Stimulated activated CD8-positive, alpha-beta memory T cell treated with anti-CD3 and anti-CD28 coated beads, Interleukin-15, amount 100 ng/mL, for 4 hours (primary cell): ENCODE measurements at places on chromosomes 12 and 14.

- no peak for DNase-seq
Measured at GRCh38 chr12:4246116-4246515, 27.4 kb upstream of the CCND2 start.

GRCh38 chr14:44131861-44132260 lies 375.2 kb downstream of the FSCB start:
- no peak for DNase-seq

- DNase-seq: no peak
Measured at GRCh38 chr12:46472893-46473633, 100.5 kb upstream of the SLC38A2 start.

- DNase-seq: no peak
Measured at GRCh38 chr12:1534748-1535147, 59.6 kb downstream of the FBXL14 start.

- no peak for DNase-seq
Measured at GRCh38 chr12:83634726-83635267, 948.1 kb downstream of the TMTC2 start.

DNA sequence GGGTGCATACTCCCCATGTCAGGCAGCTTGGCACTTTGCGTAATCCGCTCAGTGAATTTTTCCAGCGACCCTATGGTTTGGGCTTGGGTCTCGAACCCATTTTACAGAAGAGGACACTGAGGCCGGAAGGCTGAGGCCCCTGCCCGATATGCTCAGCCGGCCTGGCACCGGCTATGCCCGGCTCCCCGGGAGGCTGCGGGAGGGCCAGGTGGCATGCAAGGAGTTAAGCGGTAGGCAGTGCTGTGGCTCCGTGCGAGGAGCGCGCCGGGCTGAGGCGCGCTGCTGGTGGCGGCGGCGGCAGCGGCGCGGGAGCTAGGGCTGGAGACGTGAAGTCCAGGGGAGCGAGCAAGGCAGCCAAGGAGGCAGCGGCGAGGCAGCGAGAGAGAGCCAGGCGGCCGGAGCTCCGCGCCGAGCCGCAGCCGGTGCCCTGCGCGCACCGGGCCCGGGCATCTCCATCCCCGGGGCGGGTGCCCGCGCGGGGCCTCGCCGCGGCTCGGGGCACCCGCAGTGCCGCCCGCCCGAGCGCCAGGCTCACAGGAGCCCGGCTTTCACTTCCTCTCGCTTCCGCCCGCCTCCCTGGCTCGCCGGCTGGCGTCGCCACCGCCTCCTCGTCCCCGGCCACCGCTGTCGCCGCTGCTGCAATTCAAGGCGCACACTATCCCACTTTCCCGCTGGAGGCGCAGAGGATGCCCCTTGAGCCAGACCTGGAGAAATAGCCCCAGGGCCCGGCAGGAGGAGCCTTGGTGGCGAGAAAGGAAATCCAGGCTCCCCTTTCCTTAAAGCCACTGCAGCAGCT lies at the start of gene WSCD2:
TSS of gene WSCD2 (plus strand) at position 272 of the 796 bp plus-strand sequence. CDS start 66,545 bp downstream, outside the sequence.
- no peak for DNase-seq

- no peak for DNase-seq
Measured at GRCh38 chr14:67420102-67420739, 8.3 kb upstream of the PLEK2 start.

DNA sequence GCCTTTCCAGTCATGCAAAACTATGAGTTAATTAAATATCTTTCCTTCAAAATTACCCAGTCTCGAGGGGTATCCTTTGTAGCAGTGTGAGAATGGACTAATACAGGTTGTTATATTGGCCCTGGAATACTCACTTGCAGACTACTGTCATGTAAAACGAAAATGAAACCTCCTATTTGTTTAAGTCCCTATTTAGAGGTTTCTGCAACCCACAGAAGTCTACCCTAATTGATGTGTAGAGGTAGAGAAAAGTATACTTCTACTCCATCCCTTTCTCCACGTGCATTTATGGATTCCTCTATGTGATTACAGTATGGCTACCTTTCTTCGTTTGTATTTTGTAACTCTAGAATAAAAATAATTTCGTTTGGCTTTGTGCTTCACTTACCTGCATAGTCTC lies 371.1 kb downstream of the FSCB start:
- no peak for DNase-seq

DNA sequence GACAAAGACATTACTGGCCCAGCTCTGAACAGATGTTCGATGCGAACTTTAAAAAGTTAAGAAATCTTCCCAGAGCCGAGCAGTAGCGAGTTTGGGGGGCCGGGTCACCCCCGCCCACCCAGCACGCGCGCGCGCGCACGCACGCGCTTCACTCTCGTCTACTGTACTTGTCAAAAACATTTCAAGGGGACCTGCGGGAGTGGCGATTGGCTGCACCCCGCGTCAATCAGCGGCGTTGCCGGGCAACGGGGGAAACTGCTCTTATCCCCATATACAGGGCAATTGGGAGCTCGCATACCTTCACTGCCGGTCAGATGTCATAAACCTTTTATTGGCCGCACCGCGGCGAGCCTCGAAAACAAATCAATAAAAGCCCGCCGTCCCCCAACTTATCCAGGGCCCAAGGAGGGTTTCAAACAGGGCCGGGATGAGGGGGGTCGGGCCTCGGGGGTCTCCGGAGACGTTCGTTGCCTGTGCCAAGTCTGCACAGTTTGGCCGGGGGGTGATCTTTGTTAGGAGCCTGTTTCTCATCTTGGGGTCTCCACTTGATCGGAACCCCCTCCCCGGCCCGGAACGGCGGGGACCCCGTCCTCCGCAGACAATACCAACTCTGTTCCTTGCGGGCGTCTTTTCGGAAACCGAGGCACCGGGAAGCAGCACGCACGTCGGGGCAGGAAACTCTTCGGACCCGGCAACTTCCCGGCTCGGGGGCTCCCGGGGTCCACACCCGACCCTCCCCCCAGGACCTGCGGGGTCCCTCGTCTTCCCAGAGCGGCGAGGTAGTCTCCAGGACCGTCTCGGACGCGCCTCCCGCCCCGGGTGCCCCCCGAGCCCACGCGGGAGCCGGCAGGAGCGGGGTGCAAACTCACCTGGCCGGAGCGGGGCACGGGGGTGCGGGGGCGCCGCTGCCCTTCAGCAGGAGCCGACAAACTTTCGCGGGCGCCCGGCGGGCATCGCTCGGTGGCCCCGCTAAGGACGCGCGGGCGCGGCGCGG lies 734 bp downstream of the FOXN3 start:
- peak; percentile 98 for DNase-seq

GRCh38 chr12:55067701-55068100 lies 47.9 kb downstream of the NEUROD4 start:
- DNase-seq: no peak

DNA sequence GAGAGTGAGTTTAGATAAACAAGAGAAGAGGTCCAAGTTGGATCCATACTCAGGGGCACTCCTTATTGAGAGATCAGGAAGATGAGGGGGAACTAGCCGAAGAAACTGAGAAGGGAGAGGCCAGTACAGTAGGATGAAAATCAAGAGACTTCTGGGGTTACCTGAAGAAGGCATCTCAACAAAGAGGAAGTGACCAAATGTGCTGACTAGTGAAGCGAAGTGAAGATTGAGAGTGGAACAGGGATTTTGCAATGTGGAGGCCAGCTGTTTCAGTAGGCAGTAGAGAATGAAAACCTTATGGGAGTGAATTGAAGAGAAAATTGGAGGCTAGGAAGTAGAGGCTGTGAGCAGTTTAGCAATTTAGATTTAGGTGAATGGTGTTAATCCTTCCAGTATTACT lies 153.0 kb downstream of the SYNE2 start:
- DNase-seq: no peak

DNA sequence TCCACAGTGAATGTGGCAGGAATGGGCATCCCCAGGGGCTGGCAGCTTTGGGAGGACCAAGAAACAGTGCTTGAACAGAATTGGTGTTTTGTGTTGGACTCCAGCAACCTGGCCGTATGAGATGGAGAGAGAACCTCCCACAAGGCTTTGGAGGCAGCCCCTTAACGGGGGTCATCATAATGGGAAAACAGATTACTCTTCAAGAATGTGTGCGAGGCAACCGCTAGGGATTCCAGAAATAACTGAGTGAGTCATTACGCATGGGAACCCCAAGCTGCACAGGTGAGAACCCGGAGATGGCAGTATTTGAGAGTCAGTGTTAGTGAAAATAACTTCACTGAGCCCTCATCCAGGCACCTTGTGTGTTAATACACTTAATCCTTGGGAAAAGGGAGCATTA lies 567.8 kb upstream of the TBX3 start:
- no peak for DNase-seq

- no peak for DNase-seq
Measured at GRCh38 chr12:79439175-79439825, 251.5 kb downstream of the PAWR start.

GRCh38 chr14:86038387-86039042 lies 508.6 kb downstream of the FLRT2 start:
- no peak for DNase-seq

DNA sequence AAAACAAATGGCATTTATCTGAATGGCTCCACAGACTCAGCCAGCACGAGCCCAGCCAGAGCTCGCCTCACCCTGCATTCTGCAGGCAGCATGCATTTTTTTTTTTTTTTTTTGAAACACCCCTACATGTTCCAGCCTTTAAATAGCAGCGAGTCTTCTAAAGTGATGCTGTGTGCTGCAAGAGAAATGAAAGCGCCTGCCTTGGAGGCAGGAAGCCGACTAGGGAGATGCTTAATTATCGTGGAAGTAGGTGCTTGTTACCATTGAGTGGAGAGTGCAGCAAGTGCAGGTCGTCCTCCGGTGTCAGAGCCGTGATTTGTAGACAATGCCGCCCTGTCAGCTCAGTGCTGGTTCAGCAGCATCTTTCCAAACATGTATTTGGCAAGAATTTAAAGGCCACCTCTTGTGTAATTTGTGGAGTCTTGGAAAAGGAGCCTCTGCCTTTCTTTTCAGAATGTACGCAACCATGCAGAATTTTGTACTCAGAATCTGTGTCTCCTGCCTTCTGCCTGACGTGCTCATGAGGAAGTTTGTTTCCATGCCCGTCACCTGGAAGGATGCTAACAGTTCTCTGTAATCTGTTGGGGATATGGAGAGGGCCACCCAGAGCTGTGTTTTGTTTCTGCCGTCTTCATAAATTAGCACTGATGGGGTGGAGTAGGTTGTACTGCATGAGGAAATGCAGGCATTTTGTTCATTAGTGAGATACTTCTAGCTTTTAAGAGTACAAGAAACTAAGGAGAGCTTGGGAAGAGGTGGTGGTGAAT lies 345.9 kb upstream of the RGS6 start:
- DNase-seq: no peak

DNA sequence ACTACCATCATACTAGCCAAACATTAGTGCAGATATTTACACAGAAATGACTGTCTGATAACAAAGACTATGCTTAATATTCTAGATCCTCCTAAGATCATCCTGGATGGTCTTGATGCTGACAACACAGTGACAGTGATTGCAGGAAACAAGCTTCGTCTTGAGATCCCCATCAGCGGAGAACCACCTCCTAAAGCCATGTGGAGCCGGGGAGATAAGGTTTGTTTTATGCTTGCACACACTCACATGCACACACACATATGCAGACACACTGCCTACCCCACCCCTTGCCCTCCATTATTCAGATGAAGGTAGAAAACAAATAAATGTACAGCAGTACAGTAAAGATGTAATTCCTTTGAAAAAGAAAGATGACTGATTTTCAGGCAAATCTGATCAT lies 44.4 kb upstream of the CHPT1 start:
- DNase-seq: no peak
